Astrocyte of the cerebellum (primary cell): ENCODE measurements at places on chromosomes 11 and 22.

DNA sequence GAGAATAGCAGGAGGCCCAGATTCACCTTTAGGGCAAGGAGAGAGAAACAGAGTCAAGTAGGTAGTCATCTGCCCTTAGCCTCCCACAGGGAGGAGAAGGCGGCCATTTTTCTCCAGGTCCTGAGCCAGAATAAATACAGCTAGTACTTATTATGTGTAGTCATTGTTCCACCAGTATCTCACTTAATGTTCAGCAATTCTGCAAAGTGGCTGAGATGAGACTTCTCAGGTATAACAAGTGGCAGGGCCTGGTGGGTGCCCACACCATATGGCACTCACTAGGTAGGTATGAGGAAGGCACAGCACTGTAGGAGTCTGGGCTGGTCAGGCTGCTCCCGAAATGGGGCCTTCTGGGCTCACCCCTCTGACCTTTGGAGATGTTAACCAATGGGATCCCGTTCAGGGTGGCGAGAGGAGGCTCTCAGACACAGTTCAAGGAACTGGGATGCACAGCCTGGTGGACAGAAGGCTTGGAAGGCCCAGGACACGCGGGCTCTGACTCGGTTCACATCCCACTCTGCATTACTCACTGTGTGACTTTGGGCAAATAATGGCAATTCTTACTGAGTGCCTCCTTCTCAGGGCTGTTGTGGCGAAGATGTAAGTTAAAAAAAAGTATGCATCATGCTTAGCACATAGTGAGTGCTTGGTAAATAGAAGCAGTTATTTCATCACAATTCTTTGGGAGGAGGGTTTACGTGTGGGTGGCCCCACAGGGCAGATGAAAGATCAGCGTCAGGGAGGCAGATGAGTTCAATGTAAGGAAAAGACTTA is 25.1 kb downstream of the RTN4RL2 start:
- DNase-seq: no peak

GRCh38 chr11:75867778-75868374 is 52.9 kb downstream of the UVRAG start:
- DNase-seq: peak; percentile 46

- DNase-seq: no peak
Measured at GRCh38 chr11:70112017-70112434, 33.9 kb downstream of the ANO1 start.

GRCh38 chr11:119795690-119796089 is 66.7 kb upstream of the NECTIN1 start:
- DNase-seq: no peak

DNA sequence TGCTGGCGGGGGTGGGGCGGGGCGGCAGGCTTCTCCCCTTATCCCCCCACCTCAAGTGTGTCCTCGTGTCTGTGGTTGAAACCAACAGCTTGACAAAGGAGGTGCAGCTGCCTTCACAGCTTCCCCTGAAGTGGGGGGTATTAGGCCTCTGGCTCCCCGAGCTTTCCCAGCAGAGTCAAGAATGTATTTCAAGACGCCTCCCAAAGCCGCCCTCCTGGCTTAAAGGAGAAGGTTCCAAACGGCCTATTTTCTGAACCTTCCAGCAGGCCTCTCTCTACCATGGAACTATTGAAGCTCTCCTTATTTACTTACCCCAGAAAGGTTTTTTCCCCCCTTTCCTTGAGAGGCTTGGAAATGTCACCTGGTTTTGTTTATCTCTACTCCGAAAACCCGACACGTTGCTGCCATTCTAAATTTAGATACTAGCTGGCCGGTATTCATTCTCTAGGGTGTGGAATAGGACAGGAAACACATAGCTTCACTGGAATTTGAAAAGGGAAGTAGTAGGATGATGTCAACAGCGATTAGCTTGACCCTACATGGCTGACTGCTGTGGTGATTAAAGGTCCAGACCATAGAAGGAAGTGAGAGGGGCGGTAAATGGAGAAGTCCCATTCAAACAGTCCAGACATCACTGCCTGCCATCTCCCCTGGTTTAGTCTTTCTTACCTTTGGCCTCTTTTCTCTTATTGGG is 671 bp upstream of the PICALM start:
- DNase-seq: peak; percentile 75

DNA sequence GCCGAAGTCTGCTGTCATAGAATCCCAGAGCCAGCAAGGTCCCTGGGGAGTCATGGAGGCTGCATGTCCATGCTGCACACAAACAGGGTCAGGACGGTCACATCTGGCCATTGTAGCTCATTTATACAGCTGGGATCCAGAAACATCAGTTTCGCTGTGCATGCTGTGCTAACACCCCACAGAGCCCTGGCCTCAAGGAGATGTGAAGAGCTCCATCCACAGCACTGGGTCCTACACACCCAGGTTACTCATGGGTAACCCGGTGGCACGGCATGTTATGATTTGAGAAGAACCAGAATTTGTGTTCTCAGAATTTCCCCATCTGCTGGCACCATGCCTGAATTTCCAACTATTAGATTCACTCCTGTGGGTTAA is 146.3 kb upstream of the ARHGAP20 start:
- DNase-seq: no peak

- no peak for DNase-seq
Measured at GRCh38 chr22:20392983-20393704, 807 bp upstream of the ZNF74 start.

DNA sequence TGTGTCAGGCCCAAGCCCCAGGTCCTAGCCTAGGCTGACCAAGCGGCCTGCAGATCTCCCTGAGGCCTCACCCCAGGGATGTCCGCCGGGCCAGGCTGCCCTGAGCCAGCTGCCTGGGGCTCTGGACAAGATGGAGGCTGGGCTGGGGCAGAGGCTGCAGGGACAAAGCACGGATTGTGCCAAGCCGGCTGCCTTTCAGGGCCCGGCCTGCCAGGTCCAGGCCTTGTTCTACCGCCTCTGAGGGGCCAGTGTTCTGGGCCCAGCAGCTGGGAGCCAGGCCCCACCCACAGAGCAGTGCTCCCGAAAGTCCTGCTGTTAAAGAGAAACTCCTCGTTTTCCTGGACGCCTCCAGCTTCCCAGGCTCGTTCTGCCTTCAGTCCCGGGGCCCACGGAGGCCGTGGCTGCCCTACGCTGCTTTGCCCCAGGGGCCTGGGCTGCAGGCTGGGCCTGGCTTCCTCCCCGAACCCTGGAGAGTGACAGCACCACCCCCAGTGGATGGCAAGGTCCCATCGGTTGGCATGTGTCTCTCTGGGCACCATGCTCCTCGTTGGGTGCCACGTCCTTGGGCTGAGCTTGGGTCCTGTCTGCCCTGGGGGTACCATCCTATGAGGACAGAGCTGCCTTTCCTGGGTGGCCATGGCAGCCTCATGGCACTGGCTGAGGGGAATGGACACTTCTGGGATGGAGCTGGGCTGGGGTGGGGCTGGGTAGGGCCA is 7.6 kb downstream of the BRSK2 start:
- DNase-seq: no peak

DNA sequence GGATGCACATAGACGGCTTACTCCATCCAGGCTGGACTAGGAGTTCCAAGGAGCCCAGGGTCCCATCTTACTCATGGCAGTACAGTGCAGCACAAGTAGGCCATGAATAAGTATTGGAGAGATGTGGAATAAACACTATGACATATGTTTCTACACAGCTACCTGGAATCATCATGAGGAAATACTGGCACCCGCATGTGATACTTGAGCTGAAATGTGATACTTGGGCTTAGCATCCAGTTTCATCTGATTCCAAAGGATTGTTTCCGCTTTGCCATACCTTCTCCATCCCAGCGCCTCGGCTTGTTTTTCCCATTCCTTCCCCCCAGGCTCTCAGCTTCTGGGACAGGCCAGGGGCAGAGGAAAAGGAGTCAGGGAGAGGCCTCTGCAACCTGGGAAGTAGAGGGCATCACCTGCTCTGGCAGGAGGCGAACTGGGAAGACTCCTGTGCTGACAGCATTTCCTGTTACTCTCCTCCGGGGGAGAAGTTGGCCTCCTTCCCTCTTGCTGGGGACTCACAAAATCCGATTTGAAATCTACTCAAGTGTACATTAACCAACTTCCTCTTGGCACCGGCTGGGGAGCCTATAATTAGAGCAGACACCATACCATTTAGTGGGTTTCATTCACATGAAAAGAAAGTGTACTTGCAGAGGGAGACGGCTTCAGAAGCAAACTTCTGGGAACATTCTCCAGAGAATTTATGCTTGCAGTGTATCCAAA is 187.8 kb downstream of the MIAT start:
- no peak for DNase-seq

GRCh38 chr11:27178859-27179258 is 138.2 kb downstream of the BBOX1 start:
- DNase-seq: no peak

- no peak for DNase-seq
Measured at GRCh38 chr11:130871616-130872015, 44.7 kb downstream of the SNX19 start.

GRCh38 chr11:73640592-73640991 is 5.8 kb upstream of the PLEKHB1 start:
- no peak for DNase-seq

GRCh38 chr22:39205344-39206021 is 39.3 kb downstream of the PDGFB start:
- no peak for DNase-seq

DNA sequence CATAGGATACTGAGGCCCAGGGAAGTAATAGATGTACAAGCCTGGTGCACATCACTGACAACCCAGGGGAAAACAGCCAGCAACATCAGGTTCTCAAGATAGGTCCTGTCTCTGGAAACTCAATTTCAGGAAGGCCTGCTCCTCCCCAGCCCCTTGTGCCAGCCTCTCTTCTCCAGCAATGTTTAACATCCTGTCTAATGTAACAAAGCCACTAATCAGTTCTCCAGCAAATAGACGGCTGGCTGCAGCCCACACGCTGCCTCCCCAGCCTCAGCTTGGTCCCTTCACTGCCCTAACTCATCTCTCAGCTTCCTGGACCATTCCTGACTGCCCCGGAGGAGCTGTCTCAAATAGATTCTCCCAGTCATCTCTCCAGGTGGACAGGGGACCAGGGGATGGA is 37.8 kb downstream of the RPL27A start:
- no peak for DNase-seq

- DNase-seq: no peak
Measured at GRCh38 chr22:16721961-16722360, 103.2 kb downstream of the XKR3 start.

DNA sequence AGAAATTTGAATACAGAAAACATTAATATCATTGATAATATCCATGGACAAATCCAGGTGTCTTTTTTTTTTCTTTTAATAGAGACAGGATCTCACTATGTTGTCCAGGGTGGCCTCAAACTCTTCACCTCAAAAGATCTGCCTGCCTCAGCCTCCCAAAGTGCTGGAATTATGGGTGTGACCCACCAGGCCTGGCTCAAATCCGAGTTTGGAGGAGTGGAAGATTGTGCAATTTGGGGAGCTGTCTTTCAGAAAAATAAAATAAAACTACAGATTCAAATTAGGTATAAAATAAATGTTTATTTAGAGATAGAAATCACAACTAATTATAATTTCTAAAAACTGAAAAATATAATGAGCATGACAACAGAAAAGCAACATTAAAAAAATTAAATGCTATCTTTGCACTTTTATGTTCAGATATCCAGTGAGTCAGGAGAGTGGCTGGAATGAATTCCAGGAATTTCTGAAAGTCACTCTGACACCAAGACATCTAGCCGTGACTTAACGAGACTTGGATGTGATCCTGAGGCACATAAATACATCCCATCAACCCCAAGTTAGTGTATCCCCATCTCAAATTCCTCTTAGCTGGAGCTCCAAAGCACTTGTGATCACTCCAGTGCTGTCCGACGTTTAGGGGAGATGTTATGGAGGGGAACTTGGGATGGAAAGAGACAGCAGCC is 128.6 kb upstream of the THY1 start:
- DNase-seq: no peak

DNA sequence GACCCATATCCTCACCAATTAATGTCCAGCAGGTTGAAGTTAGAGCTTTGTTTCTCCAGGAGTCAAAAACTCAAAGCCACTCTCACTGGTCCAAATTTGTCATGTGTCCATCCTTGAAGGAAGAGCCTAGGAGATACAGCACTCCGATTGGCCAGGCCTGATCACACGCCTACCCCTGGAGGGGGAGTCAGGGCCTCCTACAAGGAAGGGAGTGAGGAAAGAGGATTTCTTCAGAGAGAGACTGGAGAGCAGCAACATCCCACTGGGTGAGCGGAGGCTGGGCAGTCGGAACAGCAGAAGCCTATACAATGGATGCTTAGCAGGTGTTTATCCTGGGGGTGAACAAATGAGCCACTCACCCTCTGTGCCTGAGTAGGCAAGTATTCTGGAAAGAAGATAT is 113.9 kb downstream of the TRIM29 start:
- DNase-seq: no peak

- DNase-seq: no peak
Measured at GRCh38 chr11:2132874-2133240, 6.3 kb downstream of the IGF2 start.
